ENCODE measurements at places on chromosomes 13 and 19.
A peak's percentile ranks its signal among the peaks of the same experiment; 100 is the strongest.

- no peak for DNase-seq
These were observed 9.5 kb downstream of the SLC15A1 start for GRCh38 chr13:98742961-98743360.

DNA sequence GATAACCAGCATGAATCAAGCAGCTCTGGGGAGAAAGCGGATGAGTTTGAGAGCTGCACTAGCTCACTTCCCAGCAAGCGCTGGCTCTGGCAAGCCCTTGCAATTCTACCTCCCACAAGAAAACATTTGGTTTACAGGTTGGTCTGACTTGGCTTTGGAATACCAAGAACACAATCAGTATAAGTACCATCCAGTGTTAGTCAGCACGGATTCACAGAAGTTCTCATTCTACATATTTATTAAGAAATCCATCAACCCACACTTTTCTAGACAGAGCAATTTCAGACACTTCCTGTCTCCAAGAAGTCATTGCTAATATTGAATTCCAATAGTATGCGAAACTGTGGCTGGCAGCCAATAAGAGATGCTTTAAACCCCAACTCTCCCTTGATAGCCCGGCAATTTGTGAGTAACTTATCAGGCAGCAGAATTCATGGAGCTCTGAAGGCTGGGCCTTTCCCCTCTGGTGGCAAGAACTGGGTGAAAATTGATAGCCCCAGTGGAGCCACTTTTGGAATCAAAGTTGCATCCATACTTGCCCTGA is 59.4 kb upstream of the WASF3 start:
- peak; percentile 61 for DNase-seq

DNA sequence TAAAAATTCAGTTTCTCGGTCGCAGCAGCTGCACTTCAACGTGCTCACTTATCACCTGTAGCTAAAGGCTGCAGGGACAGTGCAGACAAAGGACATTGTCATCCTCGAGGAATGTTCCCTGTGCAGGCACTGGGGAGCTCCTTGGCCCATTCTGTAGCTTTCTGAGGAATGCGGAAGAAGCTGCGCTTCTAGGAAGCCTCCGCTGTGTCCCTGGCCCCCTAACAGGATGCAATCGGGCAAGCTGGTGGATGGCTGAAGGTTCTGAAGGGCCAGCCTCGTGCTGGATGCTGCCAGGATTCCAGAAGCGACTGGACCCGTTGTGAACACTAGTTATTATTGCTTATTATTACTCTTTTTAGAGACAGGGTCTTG is 8.1 kb downstream of the ANO8 start:
- no peak for DNase-seq

- no peak for DNase-seq
These were observed 151.3 kb downstream of the CYSLTR2 start for GRCh38 chr13:48804821-48805601.

- DNase-seq, result peak; percentile 86
These were observed at the start of gene REXO1 for GRCh38 chr19:1848399-1849131. Gene REXO1 (minus strand): TSS chr19:1848483. CDS start chr19:1848358, 125 bp downstream.

DNA sequence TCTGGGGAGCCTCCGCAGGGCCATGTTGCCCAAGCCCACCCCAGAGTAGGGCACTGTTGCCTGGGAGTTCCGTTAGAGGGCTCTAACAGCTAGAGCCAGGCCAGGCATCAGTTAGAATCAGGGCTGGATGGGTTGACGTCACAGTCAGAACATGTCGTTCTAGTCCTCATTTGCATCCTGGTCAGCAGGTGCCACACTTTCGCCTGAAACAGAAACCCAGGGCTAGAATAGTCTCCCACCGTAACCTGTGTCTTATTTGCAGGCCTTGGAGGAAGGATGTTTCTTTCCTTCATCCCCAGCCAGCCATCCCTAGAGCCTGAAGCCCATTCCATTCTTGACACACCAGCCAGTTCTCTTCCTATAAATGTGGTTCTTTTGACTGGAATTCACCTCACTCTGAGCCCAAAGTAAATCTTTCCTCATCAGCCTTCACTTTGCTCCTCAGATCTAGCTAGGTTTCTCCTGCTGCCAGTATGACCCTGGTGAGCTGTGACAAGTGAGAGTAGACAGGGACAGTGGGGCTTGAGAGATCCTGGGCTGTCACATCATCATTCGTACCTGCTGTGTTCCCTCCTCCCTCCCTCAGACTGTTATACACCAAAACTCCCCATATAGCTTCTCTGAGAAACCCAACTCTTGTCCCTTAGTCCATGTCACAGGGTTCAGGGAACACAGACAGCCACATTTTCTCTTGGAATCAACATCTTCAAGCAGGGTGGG is 12.2 kb upstream of the CCDC97 start:
- DNase-seq, result no peak

- no peak for DNase-seq
These were observed 1.7 kb upstream of the PRAM1 start for GRCh38 chr19:8504171-8504570.

- no peak for DNase-seq
These were observed 6.0 kb upstream of the CCDC97 start for GRCh38 chr19:41303954-41304353.

- DNase-seq, result no peak
These were observed 41.8 kb downstream of the SUGP2 start for GRCh38 chr19:18991468-18991867.

GRCh38 chr13:102536695-102537485 is 59.9 kb upstream of the TPP2 start:
- DNase-seq, result no peak

- peak; percentile 50 for DNase-seq
These were observed 610 bp downstream of the ZNF791 start for GRCh38 chr19:12611361-12611699.

DNA sequence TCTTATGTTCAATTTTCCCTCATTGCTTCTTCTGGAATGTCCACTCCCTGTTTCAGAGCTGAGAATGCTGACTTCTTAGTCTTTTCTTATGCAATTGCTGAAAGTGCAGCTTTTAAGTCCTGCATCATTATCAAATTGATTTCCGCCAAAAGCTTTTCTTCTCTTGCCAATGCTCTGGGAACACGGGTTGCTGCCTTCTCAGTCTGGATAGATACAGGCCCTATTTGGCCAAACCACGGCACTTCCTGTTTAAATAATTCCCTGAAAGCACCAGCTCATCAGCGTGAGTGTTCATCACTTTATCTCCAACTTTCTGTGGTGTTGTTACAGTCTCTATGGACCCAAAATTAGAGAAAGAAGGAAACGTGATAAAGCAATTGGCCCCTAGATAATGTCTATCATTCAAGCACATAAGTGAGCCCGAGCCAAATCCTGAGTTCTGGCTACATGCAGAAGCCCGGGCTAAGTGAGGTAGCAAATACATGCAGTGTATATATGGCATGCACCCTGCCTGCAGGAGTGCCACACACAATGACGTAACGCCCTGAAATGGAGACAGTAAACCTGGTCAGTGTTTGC is 85.7 kb downstream of the CYSLTR2 start:
- DNase-seq, result no peak

- DNase-seq, result no peak
These were observed 1.1 kb upstream of the PTGER1 start for GRCh38 chr19:14476327-14476672.

GRCh38 chr19:2484178-2484937 is 8.4 kb downstream of the GADD45B start:
- no peak for DNase-seq

DNA sequence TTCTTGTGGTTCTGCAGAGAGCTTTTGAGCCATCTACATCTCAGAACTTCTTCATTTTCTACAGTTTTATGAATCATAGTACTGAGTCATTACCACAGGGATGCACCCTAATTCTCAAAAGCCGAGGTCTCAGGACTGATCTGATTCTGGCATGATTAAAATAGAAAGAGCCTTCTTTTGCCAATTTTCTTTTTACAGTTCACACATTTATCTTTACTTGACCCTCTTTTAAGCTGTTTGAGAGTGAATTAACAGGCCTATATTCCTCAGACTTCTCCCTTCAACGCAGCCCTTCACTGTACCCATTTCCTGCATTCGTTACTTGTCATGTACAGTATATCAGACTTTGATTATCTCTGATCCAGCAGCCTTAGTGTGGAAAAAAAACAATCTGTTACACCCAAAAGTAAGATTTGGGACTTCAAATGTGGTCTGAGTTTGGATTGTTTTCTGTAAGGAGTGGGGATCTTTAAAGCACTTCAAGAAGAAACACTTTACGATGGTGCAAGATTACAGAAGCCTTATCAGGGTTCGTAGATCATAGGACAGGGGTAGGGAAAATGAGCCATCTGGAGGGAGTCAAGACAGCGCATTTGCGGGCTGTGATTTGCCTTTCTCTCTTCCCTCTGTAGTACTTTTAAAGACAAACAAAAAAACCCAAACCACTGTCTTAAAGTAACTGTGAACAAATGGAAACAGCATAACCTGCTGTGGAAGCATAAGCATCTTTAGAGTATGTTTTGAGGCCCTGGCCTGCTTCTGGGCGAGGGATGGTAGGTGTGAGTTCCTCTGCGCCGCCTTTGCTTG is 15.3 kb upstream of the GPR183 start:
- peak; percentile 81 for DNase-seq

DNA sequence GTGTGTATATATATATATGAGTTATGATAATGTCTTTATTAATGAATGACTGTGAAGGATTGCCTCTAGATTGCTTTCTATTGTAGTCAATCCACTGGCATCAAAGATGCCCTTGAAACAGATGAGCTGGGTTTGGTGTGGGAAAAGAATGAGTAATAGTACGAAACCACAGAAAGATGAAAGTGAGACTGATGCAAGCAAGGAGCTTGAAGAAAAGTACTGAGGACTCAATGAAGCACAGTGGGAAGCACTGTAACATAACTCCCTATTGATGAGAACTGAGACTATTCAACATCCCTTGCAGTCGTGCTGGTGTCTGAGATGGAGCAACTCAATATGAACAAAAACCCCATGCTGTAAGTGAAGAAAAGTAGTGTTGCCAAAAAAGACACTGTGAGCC is 1794.2 kb downstream of the SLITRK5 start:
- DNase-seq, result peak; percentile 72

DNA sequence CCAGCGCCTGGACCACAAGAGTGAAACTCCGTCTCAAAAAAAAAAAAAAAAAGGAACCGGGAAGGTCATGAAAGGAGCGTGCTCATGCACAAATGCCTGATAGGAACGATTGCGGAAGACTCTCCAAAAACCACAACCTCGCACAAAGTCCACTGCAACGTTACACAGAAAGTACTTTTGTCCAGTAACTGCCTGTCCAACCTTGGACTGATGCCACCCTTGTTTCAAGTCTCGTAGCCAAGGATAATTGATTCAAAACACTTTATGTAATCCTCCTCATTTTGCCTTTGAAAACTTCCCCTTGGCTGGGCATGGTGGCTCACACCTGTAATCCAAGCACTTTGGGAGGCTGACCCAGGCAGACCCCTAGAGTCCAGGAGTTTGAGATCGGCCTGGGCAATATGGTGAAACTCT is 13.7 kb downstream of the LGALS7 start:
- DNase-seq, result no peak

DNA sequence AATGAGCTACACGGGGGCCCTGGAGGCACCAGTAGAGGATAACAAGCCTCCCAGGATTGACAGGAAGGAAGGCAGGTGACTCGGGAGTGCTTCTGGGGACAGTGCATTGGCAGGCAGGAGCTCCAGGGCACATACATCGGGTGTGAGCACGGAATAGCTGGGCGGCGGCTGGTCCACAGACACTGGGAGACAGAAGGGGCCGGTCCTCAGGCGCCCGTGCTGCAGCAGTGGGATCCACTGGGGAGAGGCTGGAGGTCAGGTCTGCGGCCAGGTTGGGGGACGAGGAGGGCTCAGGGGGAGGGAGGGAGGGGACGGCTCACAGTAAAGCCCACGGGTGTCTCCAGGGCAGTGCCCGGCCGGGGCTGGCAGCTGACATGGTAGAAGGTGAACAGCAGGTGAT is 2.1 kb upstream of the ANGPTL8 start:
- DNase-seq, result no peak
